ENCODE measurements at places on chromosomes 2 and 18. TPM values are rescaled to one million over a fixed set of nuclear protein-coding genes. Genes with fewer than 3 reads are reported as not detected.

GRCh38 chr2:134838143-134838620 lies at the start of gene ACMSD:
TSS of gene ACMSD (plus strand) at chr2:134838616. CDS start at chr2:134838683, 67 bp downstream.
- no peak within 1 kb of the TSS for H3K4me3 ChIP-seq
- no peaks in the 10 kb centered on the region for H3K36me3 ChIP-seq

SCYGR4 gene
- total RNA-seq: not detected

SFTPB gene
- not detected for total RNA-seq

TRMT61B gene
- 17.3 TPM for total RNA-seq

- H3K27me3 ChIP-seq: no peaks in the 10 kb centered on the region
- H3K4me1 ChIP-seq: peaks cover 9% of the 10 kb centered on the region
- no peak overlapping the region for H3K27ac ChIP-seq
Measured at GRCh38 chr2:100902817-100903405, 83.0 kb downstream of the NPAS2 start.

- no peaks in the 10 kb centered on the region for H3K27me3 ChIP-seq
- H3K4me1 ChIP-seq: peaks cover 39% of the 10 kb centered on the region
- H3K27ac ChIP-seq: peak overlapping the region; percentile 55
Measured at GRCh38 chr2:239232195-239232578, 168.6 kb downstream of the HDAC4 start.

Measured in activated T-helper 2 cell treated with anti-CD3 and anti-CD28 coated beads, Interferon-gamma antibody, Interleukin-2, Interleukin-4, amounts not matched to agents 10 μg/mL and 5 μg/mL and 100 μg/mL, durations not matched to agents 14 hours and 24 hours and 36 hours (primary cell).